ENCODE measurements at places on chromosomes 4 and X. TPM values are rescaled to one million over a fixed set of nuclear protein-coding genes. Genes with fewer than 3 reads are reported as not detected.

Gene ADH6
- not detected for total RNA-seq

Gene USP17L15
- total RNA-seq = not detected

Gene GCNA
- total RNA-seq = 0.39 TPM

Gene TMEM271
- total RNA-seq = not detected

Gene PRDM8
- 7.5 TPM for total RNA-seq

Gene MAGEA1
- total RNA-seq = not detected

Gene HOPX
- total RNA-seq = 4.5 TPM

Gene GLRA3
- not detected for total RNA-seq

Gene SNCA
- total RNA-seq = 44.6 TPM

Gene CT45A2
- not detected for total RNA-seq

Gene EDNRA
- total RNA-seq = 5.1 TPM

Gene RASSF6
- total RNA-seq = 1.2 TPM

Gene EGFL6
- total RNA-seq = not detected

Gene L1CAM
- total RNA-seq = 47.6 TPM

Gene TRAM1L1
- 1.2 TPM for total RNA-seq

Gene MAGEA11
- not detected for total RNA-seq

Gene ARR3
- total RNA-seq = not detected

Gene TLR6
- 0.53 TPM for total RNA-seq

Gene MGAT4D
- total RNA-seq = not detected

Gene SCML2
- 2.0 TPM for total RNA-seq

Gene IGSF1
- not detected for total RNA-seq

Gene ARMCX4
- 2.4 TPM for total RNA-seq

Gene HEPH
- 0.11 TPM for total RNA-seq

Gene OPRPN
- not detected for total RNA-seq

Gene TASL
- not detected for total RNA-seq

Gene P2RY8
- total RNA-seq = not detected

Gene TMPRSS11A
- not detected for total RNA-seq

Gene SPIN2A
- 0.14 TPM for total RNA-seq

Gene FGA
- total RNA-seq = not detected

Gene FHL1
- 234 TPM for total RNA-seq

Gene EREG
- 29.1 TPM for total RNA-seq

Gene COQ2
- 25.6 TPM for total RNA-seq
